ENCODE measurements at places on chromosomes 3 and 15.

- no peak for DNase-seq
Observed at GRCh38 chr3:178823591-178824246, 247.9 kb downstream of the ZMAT3 start.

DNA sequence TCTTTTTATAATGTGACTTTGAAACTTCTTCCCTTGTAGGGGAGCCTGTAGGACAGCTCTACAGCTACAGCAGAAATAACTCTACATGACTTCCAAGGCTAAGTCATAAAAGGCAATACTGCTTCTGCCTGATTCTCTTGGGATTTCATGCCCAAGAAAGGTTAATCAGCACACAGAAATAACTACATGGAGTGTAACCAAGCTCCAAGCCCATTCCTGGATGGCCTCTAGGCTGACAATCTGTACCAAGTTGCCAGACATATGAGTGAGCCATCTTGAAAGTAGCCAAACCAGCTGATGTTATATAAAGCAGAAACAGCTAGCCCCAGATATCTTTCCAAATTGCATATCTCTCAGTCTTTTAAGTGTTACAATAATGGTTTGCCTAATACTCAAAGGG lies 75.8 kb upstream of the OSTN start:
- no peak for DNase-seq

DNA sequence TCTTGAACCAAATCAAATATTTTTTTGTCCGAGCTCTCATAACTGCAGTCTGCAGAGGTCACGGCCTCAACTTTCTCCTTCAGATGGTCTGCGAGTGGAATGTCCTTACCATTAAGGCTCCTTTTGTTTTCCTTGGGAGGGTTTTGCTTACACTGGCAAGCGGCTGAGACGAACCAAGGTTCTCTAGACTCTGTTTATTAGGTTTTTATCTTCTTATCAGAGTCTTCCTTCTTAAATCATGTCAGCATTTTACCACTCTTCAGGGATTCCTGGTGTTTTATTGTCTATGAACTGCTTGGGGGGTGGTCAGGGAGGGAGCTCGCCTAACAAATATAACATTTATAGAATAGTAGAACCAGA lies 773.7 kb upstream of the NR2F2 start:
- no peak for DNase-seq

- no peak for DNase-seq
Observed at GRCh38 chr3:47128137-47128536, 35.8 kb downstream of the SETD2 start.

- DNase-seq, result no peak
Observed at GRCh38 chr15:95812491-95812890, 518.0 kb upstream of the NR2F2 start.

GRCh38 chr3:150738688-150739087 lies 24.3 kb downstream of the SIAH2 start:
- DNase-seq, result no peak

DNA sequence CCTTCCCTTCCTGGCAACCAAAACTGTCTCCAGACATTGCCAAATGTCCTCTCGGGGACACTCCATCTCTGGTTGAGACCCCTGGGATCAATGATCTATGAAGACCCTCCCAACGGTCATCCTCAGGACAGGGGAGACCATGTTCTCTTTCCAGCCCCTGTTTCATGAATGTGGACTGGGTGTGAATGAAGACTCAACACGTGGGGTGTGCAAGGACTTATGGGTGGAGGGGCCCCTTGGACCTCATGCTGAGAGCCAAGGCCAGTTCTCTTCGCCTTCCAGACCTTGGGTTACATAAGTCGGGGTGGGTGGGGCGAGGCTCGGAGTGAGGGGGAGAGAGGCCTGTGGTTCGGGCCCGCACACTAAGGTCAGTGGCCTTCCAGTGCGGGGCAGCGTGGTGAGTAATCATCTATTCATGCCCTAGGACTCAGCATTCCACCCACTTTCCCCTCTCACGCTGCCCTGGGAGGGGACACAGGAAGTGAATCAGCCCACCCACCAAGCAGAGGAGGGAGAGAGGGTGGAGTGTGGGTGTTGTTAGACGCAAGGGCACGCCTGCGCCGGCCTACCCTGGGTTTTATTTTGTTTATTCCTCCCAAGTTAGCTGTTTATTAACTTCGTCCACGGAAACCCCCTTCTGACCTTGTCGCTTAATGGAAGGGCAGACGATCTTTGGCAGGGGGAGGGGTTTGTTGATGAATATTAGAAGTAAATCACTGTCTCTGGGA lies 6.7 kb downstream of the PAQR5 start:
- DNase-seq, result no peak

GRCh38 chr15:28459279-28459678 lies 73.5 kb downstream of the GOLGA8G start:
- no peak for DNase-seq

DNA sequence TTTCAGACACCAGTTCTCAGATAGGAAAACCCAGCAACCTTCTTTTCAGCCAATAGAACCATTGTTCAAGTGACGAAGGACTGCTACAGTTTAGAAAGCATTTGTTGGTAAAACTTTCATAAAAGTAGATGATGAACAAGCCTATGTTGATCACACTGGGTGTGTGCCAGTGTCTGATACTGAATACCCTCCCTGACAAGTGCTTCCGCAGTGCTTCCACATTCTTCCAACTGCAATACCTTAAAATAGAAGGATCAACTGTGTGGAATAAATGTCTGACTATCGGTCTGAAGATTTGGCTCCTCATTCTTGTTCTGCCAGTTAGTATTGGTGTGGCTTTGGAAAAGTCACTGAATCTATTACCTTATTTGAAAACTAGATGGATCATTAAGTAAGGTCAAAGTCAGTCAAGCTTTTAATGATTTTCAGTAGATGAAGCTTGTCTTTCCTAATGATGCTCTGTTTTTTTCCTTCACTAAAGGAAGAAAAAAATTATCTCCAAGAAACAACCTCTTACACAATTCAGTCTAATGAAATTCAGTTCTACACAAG lies 479.4 kb upstream of the CBLB start:
- DNase-seq, result peak; percentile 14

DNA sequence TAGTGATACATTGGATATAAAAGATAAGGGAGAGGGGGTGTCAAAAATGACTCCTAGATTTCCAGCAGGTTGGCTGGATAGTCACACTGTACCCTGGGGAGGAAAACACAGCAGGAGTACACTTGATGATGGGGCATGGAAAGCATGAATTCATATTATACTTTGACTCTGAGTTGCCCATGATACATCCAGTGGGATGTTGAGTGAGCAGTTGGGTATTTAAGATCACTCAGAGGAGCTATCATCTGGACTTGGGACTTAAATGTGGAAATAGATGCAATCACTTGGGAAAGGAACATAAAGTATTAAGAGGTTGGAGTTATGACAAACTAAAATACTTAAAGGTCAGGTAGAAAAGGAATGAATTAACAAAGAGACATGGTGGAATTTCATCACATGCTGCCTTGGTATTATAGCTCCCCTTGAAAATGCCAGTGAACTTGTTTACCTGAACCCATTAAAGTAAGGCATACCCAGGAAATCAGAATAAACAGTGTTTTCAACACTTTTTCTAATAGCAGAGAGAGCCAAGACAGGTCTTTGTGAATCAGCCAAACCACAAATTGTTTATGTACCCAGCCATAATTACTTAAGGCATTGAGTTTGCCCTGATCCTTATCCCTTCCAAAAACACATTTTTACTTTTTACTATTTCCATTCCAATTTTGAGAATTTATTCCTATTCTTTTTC lies 49.9 kb upstream of the ABI3BP start:
- no peak for DNase-seq

- DNase-seq, result no peak
Observed at GRCh38 chr3:194306771-194307640, 44.1 kb downstream of the CPN2 start.
